Activated naive CD8-positive, alpha-beta T cell treated with anti-CD3 and anti-CD28 coated beads, Interleukin-2, amount 50 U/mL, for 24 hours (primary cell): ENCODE measurements at places on chromosomes 5 and 9.

- no peaks in the 10 kb centered on the region for H3K27me3 ChIP-seq
- H3K4me1 ChIP-seq, result peaks cover 84% of the 10 kb centered on the region
- no peak overlapping the region for H3K4me3 ChIP-seq
- H3K27ac ChIP-seq, result peak overlapping the region; percentile 77
- H3K36me3 ChIP-seq, result peaks cover 13% of the 10 kb centered on the region
- no peak for DNase-seq
Measured at GRCh38 chr9:83698976-83699585, 8.7 kb downstream of the UBQLN1 start.

DNA sequence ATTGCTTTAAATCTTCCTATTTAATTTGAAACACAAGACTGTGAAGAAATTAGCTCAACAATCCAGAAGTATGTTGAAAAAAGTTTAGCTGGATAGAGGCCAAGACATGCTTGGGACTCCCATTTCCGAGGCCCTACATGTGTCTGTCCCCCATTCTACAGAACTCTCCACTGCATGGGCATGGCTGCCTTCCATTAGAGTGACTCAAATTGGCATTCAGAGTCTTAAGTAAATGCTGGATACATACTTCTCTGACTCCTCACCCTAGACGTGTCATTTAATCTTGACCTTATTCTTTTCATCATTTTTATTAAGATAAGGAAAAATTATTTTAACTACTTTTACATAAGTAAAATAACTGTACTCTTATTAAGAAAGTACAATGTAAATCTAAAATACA, 530.4 kb upstream of the CDH9 start:
- H3K36me3 ChIP-seq, result no peaks in the 10 kb centered on the region
- H3K27me3 ChIP-seq, result no peaks in the 10 kb centered on the region
- H3K27ac ChIP-seq, result no peak overlapping the region
- H3K4me3 ChIP-seq, result no peak overlapping the region

GRCh38 chr9:81083067-81083466, 606.3 kb downstream of the TLE1 start:
- no peaks in the 10 kb centered on the region for H3K36me3 ChIP-seq
- H3K27me3 ChIP-seq, result no peaks in the 10 kb centered on the region

DNA sequence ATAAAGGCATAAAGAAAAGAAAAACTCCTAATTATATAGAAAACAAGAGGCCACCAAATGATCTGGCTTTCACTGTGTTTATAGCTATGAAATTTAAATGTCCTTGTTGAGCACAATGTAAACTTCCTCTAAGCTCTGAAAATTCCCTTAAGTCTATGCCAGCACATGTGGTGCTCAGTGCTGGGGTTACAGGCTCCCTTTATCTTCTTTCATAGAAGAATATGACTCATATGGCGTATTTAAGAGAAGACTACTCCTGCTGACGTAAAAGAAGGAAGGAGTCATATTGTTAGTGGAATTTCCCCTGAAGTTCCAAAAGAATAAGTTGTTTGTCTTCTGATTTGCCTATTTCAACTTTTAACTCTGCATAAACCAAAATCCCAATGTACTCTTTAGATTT, 30.4 kb downstream of the RNF145 start:
- peak overlapping the region; percentile 64 for H3K4me3 ChIP-seq
- H3K4me1 ChIP-seq, result peaks cover 95% of the 10 kb centered on the region
- no peaks in the 10 kb centered on the region for H3K27me3 ChIP-seq
- DNase-seq, result no peak

DNA sequence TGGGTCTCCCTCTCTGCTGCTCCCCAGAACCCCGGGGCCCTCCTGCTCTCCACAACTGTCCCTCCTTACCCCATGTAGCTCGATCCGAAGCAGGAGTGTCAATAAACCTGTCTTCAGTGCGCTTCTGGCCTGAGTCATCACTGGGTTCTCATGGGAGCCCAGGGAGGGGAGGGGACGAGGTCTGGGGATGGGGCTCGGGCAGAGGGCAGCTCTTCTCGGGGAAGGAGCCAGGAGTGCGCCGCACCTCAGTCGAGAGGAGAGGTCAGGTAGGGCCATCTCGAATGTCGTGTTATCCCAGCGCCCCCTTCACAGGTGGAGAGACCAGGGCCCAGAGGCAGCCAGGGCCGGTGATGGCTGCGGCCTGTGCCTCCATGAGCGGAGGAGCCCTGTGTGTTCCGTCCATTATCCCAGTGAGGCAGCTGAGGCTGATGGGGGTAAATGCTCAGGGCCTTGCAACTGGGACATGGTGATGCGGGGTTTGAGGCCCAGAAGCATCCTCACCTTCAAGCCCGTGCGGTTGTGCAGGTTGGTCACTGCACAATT, 52.1 kb downstream of the LRSAM1 start:
- H3K27ac ChIP-seq, result no peak overlapping the region
- no peaks in the 10 kb centered on the region for H3K27me3 ChIP-seq
- H3K4me3 ChIP-seq, result no peak overlapping the region
- H3K4me1 ChIP-seq, result no peaks in the 10 kb centered on the region
- DNase-seq, result no peak

- H3K27ac ChIP-seq, result no peak overlapping the region
- H3K27me3 ChIP-seq, result no peaks in the 10 kb centered on the region
- no peak for DNase-seq
- no peak overlapping the region for H3K4me3 ChIP-seq
- no peaks in the 10 kb centered on the region for H3K4me1 ChIP-seq
Measured at GRCh38 chr9:12814877-12815237, 40.0 kb downstream of the LURAP1L start.

DNA sequence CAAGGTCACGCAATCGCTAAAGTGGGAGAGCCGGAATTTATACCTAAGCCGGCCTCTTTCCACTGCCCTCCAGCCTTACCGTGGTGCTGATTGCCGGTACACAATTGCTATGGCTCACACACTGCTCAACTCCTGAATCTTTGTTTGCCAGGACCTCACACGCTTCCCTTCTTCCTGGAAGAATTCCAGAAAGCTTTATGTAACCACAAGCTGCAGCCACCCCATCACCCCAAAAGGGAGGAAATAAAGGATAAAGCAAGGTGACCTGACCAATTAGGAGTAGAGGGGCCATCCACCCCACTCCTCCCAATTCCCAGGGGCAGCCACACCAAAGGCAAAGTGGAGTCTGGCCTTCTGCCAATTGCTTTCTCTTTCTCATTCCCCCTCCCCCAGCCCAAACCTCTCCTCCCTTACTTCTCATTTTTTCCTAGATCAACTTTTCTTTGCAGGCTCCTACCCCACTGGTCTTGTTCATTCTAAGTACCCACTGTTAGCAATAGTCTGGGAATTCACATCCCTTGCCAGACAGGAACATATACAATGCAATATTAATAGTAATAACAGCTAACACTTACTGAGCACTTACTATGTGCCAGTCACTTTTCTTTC, 18.0 kb upstream of the CDC23 start:
- H3K27ac ChIP-seq, result no peak overlapping the region
- DNase-seq, result no peak
- peaks cover 17% of the 10 kb centered on the region for H3K27me3 ChIP-seq
- peaks cover under 1% of the 10 kb centered on the region for H3K36me3 ChIP-seq

- no peak overlapping the region for H3K27ac ChIP-seq
- no peaks in the 10 kb centered on the region for H3K36me3 ChIP-seq
- H3K27me3 ChIP-seq, result no peaks in the 10 kb centered on the region
- no peak overlapping the region for H3K4me3 ChIP-seq
- no peak for DNase-seq
- H3K4me1 ChIP-seq, result no peaks in the 10 kb centered on the region
Measured at GRCh38 chr9:70971723-70972122, 149.7 kb downstream of the TRPM3 start.

DNA sequence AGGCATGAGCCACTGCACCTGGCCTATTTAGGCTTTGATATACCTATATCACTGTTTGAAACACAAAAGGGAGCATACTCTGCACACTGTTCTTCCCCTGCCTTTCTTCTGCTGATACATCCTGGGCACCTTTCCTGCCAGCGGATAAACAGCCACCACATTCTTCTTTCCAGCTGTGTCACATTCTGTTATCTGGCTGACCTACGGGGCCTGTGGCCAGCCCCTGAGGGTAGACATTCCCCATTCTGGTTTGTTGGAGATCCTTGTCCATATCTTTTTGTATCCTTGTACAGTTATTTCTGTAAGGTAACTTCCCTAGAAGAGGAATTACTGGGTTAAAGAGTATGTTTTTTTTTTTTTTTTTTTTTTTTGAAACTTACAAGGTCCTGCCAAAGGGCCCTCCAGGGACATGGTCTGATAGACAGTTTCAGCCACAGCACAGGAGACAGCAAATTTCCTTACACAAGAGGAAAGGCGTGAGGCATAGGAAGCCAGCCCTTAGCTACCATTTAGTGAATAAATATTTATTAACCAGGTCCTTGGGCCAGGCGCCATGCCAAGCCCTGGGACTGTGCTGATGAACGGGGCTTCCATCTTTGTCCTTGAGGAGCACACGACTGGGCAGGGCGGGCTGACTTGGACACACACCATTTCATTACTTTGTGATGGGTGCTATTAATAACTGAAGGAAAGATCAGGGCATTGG, 57.8 kb downstream of the ERGIC1 start:
- DNase-seq, result no peak
- no peak overlapping the region for H3K4me3 ChIP-seq
- peaks cover 4% of the 10 kb centered on the region for H3K36me3 ChIP-seq
- H3K27ac ChIP-seq, result no peak overlapping the region
- no peaks in the 10 kb centered on the region for H3K4me1 ChIP-seq
- H3K27me3 ChIP-seq, result no peaks in the 10 kb centered on the region

GRCh38 chr9:104144336-104144735, 50.2 kb downstream of the SMC2 start:
- no peak for DNase-seq
- no peaks in the 10 kb centered on the region for H3K27me3 ChIP-seq

DNA sequence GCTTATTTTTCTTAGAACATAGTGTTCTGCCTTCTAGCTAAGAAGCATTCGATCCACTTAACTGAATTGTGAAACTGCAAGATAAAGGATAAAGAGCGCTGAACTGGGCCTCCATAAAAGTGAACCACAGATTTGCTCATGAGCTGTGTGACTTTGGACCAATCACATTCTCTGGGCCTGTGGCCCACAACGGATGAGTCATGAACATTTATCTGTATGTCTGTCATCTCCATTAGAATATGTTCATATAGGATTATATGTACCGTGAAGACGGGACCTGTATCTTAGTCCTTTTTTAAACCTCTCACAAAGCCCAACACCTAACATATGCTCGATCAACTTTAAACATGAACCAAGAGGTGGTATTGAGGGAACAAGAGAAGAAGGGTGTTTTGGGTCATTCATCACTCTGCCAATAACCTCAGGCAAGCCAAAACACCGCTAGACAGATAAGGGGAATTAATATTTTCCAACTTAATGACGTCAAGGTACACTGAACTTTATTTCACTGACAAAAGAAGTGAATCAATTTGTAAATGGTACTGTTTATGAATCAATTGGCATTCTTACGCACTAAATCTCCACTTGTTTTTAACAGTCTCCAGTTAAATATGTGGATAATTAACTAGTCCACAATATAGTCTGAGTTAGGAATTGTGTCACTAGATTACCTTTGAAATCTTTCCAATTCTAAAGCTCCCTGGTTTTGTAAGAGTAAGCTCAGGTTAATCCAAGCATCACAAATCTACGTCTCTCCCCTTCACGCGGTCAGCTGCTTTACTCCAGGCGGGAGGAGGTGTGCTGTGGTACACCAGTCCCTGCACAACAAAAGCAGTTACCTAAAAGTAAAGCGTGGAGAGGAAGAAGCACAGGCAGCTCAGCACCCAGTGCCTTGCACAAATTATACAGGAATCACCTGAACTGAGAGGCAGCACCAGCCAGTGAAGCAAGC, 1.6 kb downstream of the TMEM245 start:
- H3K4me1 ChIP-seq, result peaks cover 60% of the 10 kb centered on the region
- peak; percentile 31 for DNase-seq
- peak overlapping the region; percentile 88 for H3K27ac ChIP-seq
- no peaks in the 10 kb centered on the region for H3K27me3 ChIP-seq
- peaks cover 26% of the 10 kb centered on the region for H3K36me3 ChIP-seq

- DNase-seq, result no peak
- no peak overlapping the region for H3K4me3 ChIP-seq
- H3K36me3 ChIP-seq, result peaks cover 20% of the 10 kb centered on the region
- H3K4me1 ChIP-seq, result no peaks in the 10 kb centered on the region
- H3K27me3 ChIP-seq, result no peaks in the 10 kb centered on the region
Measured at GRCh38 chr5:173123416-173123815, 20.9 kb upstream of the BNIP1 start.

DNA sequence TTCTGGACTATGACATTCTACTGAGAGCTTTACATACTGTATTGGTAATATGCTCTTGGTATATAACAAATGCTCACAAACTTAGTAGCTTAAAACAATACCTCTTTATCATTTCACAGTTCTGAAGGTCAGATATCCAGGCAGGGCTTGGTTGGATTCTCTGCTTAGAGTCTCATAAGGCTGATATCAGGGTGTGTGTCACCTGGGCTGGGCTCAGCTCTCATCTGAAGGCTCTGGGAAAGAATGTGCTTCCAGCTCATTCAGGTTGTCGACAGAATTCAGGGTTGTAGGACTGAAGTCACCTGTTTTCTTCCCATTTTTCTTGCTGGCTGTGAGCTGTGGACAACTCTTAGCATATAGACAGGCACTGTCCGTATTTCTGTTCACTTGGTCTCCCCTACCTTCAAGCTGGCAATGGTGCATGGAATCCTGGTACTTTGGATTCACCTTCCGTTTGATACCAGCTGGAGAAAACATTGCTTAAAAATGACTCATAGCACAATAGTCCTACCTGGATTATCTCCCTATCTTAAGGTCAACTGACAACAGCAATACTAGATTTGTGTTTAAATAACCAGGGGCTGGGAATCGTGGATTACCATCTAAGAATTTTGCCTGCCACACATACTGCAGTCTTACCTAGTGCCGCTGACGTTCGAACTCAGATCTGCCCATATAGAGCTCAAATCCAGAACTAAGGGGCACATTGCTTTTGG, 69.2 kb downstream of the RCL1 start:
- H3K4me3 ChIP-seq, result no peak overlapping the region
- no peak for DNase-seq
- H3K4me1 ChIP-seq, result peaks cover 30% of the 10 kb centered on the region
- peaks cover 54% of the 10 kb centered on the region for H3K36me3 ChIP-seq
- H3K27me3 ChIP-seq, result no peaks in the 10 kb centered on the region

DNA sequence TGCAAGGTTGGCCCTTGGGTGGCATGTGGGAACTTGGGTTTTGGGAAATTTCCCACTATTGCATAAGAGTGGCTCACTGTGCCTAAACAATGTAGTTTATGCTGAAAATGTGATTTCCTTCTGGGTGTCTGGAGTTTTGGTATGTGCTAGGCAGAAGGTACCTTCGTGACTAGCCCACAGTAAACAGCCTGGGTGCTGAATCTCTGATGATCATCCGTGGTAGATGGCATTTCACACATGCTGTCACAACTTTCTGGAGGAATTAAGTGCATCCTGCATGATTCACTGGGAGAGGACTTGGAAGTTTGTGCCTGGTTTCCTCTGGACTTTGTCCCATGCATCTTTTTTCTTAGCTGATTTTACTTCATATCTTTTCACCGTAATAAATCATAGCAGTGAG, 64.5 kb downstream of the LNPEP start:
- H3K4me3 ChIP-seq, result no peak overlapping the region
- H3K4me1 ChIP-seq, result peaks cover 7% of the 10 kb centered on the region
- H3K27ac ChIP-seq, result no peak overlapping the region
- H3K36me3 ChIP-seq, result peaks cover 20% of the 10 kb centered on the region
- no peak for DNase-seq
